ENCODE measurements at places on chromosomes 7 and 10. TPM values are rescaled to one million over a fixed set of nuclear protein-coding genes. Genes with fewer than 3 reads are reported as not detected.

GRCh38 chr10:43868952-43869351 lies 220.3 kb upstream of the ZNF32 start:
- no peak overlapping the region for H3K4me3 ChIP-seq
- H3K4me1 ChIP-seq, result no peaks in the 10 kb centered on the region
- peaks cover 1% of the 10 kb centered on the region for H3K27me3 ChIP-seq
- no peak overlapping the region for H3K27ac ChIP-seq

- H3K4me1 ChIP-seq, result no peaks in the 10 kb centered on the region
- H3K4me3 ChIP-seq, result no peak overlapping the region
- H3K27me3 ChIP-seq, result no peaks in the 10 kb centered on the region
- DNase-seq, result no peak
- no peak overlapping the region for H3K27ac ChIP-seq
Measured at GRCh38 chr7:78636727-78637126, 816.7 kb downstream of the MAGI2 start.

PDZD7 gene
- total RNA-seq, result 0.47 TPM

SPDYE11 gene
- total RNA-seq, result not detected

Measured in activated T-helper 1 cell treated with anti-CD3 and anti-CD28 coated beads, Interleukin-12 subunit alpha, Interleukin-12 subunit beta, Interleukin-2, Interleukin-4 antibody, amounts not matched to agents 30 ng/mL and 10 ng/mL and 1 ng/mL, durations not matched to agents 14 hours and 24 hours and 36 hours (primary cell).